ENCODE measurements at places on chromosomes 2 and 18.

- DNase-seq = no peak
These were observed 54.0 kb downstream of the COA5 start for GRCh38 chr2:98554116-98554861.

- no peak for DNase-seq
These were observed 20.0 kb downstream of the IGFBP2 start for GRCh38 chr2:216653093-216653799.

DNA sequence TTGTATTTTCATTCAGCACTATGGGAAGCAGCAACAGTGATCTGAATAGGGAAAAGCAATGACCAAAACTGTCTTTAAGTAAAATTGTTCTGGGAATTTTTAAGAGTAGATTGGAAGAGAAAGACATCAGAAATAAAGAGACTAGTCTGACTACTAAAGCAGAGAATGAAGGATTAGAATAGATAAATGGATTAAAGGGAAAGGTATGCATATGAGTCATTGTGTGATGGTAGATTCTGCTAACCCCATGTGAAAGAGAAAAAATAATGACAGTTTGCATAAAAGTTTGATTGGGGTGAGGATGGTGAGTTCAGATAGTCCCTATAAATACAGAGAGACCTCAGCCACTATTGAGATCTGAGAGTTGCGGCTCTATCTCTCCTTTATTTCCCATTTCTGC, 139.6 kb upstream of the DCC start:
- DNase-seq = no peak

GRCh38 chr2:86776532-86776931, 14.2 kb downstream of the CD8A start:
- DNase-seq = no peak
